Right atrium auricular region (tissue), 2 donors: ENCODE measurements at places on chromosomes 12 and 14. TPM values are rescaled to one million over a fixed set of nuclear protein-coding genes. Genes with fewer than 3 reads are reported as not detected.

DNA sequence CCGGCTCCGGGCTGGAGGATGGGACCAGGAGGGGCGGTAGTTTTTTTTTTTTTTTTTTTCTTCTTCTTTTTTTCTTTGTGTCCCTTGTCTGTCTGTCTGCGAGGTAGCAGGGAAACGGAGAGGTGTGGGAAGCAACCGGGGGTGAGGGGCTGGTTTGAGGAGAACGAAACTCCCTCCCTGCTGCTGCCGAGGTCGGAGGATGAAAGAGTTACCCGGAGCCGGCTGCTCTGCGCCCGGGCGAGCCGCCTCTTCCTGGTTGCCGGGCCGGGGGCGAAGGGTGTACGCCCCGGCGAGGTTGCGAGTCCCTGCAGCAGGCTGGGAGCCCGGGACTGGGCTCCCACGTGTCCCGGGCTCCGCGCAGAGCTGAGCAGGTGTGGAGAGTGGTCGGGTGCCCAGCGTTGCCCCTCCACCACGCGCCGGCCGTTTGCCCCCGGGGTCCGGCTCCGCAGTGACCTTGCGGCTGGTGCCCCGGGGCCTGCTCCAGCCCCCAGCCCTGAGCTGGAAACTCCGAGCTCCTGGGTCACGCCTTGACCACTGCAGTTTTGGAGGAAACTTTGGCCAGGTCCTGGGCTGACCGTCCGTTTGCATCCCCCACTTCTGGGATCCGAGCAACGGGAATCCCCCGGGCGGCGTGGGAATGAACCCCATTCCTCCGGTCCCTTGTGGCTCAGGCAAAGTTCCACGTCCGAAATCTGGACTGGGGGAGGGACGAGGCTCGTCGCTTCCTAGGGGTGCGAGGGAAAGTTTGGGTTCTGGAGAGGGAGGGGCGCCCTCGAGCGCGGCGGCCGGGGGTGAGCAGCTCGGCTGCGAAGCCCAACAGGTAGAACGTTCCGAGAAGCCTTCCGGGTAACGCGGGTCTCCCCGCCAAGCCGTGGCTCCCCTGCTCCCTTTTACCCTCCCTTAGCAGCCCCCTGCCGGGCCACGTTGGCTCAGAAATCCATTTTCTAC is 1.3 kb downstream of the CHST11 start:
- no peak for DNase-seq

DNA sequence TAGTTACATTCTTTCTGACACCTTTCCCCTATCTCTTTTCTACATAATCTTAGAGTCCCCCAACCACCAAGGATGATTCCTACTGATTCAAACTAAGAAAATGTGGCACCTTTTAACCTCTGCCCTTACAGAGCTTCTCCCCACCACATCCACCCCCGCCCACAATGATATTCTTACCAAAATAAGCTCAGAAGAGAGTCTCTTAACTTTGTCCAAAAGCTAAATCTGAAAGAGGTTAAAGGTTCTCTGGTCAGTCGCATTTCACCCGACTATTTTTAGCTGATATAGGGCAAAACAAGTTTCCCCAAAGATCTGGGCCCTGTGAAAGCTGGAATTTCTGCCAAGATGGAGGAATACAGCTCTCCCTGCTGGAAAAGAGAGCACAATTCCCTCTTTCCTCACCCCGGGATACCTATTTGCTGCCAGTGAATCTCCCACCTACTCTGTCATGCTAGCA is 128.6 kb downstream of the ZFP36L1 start:
- DNase-seq = peak; percentile 38

DNA sequence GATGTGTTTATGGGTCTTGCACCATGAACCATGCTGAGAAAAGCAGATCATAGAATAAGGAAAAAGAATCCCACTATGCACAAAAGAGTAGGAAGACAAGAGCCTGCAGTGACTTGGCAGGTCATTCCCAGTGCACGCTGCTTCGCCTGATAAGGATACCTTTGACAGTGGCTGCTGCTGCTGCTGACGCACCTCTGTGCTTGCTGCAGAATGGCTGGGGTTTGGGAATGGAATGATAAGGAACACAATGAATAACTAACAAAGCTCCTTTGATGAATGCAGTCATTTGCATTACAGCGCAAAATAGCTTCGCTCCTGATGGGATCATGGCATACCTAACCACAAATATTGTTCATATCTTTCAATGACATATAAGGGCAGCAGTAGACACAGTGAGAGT is 278.7 kb downstream of the PDZRN4 start:
- DNase-seq = no peak

GRCh38 chr14:106174206-106174605 is 647.8 kb downstream of the TMEM121 start:
- no peak for DNase-seq

- no peak for DNase-seq
These were observed 190.5 kb downstream of the BMP4 start for GRCh38 chr14:53766106-53766505.

KRT83 gene
- total RNA-seq = not detected

SYCP3 gene
- total RNA-seq = not detected

NR4A1 gene
- 150 TPM for total RNA-seq
